CD4-positive, alpha-beta T cell (primary cell): ENCODE measurements at places on chromosomes 3 and 15. TPM values are rescaled to one million over a fixed set of nuclear protein-coding genes. Genes with fewer than 3 reads are reported as not detected.

ARHGEF26 gene
- not detected for total RNA-seq

CYP1A1 gene
- total RNA-seq: not detected

PPP1R14D gene
- total RNA-seq: not detected

DUT gene
- 65.3 TPM for total RNA-seq

PCOLCE2 gene
- total RNA-seq: not detected

ZPLD1 gene
- not detected for total RNA-seq

GCSAM gene
- 6.8 TPM for total RNA-seq

PP2D1 gene
- total RNA-seq: not detected

KCNMB2 gene
- total RNA-seq: not detected

ALDH1A3 gene
- total RNA-seq: not detected

GPR176 gene
- total RNA-seq: not detected

DUOX1 gene
- 0.17 TPM for total RNA-seq

DISP2 gene
- total RNA-seq: 0.03 TPM

GRCh38 chr3:72047221-72047871 lies 262.4 kb upstream of the PROK2 start:
- DNase-seq: no peak

DNA sequence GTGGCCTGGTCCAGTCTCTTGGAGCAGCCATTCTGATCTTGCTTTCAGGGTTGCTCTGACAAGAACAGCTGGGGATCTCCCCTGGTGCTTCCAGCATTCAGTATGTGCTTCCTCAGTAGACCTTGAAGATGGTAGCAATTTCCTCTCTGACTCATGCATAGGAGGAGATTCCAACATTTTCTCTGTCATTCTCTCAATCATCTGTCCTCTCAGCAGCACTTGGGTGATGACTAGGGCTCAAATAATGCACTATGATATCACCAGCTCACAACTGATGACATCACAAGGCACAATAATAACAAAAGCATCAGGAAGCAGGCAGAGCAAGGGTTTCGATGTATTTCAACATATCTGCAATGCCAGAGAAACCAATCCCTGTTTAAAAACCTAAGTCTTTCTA lies 52.7 kb downstream of the NFKBIZ start:
- DNase-seq: no peak

GRCh38 chr3:105913616-105914015 lies 44.8 kb upstream of the CBLB start:
- DNase-seq: no peak

GRCh38 chr3:28077572-28077971 lies 163.8 kb upstream of the CMC1 start:
- no peak for DNase-seq

DNA sequence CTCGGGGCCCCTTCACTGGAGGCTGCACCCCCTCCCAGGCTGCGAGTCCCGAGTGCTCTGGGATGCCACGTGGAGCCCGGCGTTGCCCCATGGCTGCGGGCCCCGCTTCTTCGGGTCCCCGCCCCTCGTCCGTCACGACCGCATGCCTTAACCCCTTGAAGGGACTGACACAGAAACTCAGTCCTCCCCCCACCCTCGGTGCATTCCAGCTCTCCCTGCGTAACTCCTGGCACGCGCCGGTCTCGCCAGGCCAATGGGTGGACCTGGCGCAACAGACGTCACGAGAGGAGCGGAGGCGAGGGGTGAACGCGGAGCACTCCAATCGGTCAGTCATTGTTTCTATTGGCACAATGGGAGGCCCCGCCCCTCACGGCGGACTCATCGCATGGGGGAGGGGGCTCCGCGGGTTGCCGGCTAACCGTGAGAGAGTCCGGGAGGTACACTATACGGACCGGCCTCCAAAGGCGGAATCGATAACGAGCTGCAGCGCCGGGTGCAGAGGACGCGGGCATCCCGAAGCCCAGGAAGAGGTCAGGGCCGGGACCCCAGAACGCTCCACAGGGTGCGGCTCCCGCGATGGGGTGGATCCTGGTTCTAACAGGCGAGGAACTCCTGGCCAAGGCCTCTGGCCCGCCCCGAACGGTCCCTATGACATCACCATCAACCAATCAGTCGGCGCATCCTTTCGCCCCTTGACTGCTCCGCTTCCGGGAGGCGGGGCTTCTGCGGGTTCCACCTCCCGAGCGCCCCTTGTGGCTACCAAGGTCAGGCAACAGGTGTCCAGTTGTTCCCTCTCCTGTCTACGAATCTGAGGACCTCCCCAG lies 1.0 kb upstream of the CELSR3 start:
- peak; percentile 81 for DNase-seq

GRCh38 chr3:155664925-155665695 lies 79.8 kb downstream of the PLCH1 start:
- no peak for DNase-seq

GRCh38 chr3:187873843-187874242 lies 128.6 kb upstream of the BCL6 start:
- no peak for DNase-seq

- DNase-seq: no peak
These were observed 31.0 kb downstream of the PGBD4 start for GRCh38 chr15:34132881-34133280.

GRCh38 chr3:50237754-50238548 lies 1.9 kb downstream of the GNAI2 start:
- peak; percentile 93 for DNase-seq

DNA sequence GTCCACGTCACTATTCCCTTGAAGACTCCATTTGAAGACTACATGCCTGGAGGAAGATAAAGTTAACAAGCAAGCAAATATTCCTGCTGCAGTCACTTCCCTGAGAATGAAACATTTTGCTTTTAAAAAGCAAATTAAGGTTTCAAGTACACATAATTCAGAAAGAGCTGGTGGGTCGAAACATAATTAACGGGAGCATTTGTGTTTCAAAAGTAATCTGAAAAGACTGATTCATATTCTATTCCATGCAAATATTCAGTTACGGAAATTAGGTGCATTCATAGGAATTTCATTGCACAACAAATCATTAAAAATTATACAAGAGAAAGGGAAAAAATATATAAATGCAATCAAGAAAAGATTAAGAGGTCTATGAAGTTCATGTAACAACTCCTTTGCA lies 260.9 kb downstream of the NEK10 start:
- no peak for DNase-seq

- DNase-seq: no peak
These were observed 34.4 kb upstream of the MYO5C start for GRCh38 chr15:52329987-52330386.

- no peak for DNase-seq
These were observed 230.2 kb upstream of the EIF1B start for GRCh38 chr3:40079203-40079846.

- DNase-seq: no peak
These were observed 50.5 kb upstream of the ABI3BP start for GRCh38 chr3:101043687-101044078.

- DNase-seq: no peak
These were observed 5.2 kb downstream of the CD200 start for GRCh38 chr3:112338021-112338726.

DNA sequence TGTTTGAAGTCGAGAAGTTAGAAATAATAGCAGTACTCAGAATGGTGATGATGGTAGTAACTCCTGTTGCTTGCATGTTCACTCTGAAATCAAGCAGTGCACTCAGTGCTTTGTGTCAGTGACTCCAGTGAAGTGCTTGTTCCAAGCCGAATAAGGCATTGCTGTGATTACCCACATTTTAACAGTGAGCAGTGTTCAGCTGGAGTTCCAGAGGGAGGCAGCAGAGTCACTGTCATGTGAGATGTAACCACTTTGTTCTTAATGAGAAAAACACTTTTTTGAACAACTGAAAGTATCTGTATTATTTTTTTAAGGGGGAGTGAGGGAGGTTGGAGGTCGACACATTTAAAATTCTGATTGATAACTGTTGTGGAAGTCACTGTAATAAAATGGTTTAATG lies 3.7 kb downstream of the MDFIC2 start:
- no peak for DNase-seq

DNA sequence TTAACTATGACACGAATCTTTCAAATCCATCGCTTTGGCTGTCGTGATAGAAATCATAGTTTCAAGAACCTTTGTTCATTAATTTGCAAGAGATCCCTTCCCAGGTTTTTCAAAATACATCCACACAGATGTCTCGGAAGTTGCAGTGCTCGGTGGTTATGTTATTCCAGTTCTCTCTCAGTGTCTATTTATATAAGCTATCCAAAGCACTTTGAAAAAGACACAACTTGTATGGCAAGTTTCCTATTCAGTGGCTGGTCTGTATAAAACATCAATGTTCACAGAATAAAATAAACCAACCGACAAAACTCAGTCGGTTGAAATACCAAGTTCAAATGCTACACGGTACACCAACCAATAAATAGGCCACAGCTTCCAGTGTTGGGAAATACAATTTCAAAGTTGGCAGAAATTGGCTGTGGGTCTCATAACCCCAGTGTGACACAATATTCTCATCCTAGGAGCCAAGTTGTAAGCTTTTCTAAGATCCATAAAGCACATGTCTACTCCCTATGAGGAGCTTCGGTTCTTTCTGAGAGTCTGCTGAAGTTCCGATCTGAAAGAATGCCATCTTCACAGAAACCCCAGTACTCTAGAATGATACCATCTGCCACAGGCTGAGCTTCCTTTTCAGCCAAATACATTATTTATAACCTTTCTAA lies 23.7 kb downstream of the SATB1 start:
- no peak for DNase-seq

DNA sequence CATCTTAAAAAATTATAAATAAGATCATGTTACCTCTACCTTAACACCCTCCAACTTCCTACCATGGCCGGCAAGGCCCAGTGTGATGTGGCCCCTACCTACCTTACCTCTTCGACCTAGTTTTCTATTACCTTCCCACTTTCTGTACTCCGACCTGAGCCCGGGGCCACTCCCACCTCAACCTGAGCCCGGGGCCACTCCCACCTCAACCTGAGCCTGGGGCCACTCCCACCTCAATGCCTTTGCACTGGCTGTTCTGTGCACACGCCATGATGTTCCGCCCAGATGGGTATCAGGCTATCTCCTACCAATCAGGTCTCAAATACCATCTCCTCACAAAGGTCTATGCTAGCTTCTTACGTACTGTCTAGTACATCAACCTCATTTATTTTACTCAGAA lies 66.8 kb upstream of the XXYLT1 start:
- no peak for DNase-seq

- no peak for DNase-seq
These were observed 177.9 kb downstream of the CDIN1 start for GRCh38 chr15:36757189-36757814.

GRCh38 chr3:71791634-71792033 lies 6.7 kb upstream of the PROK2 start:
- no peak for DNase-seq

- no peak for DNase-seq
These were observed 47.0 kb upstream of the TMEM42 start for GRCh38 chr3:44814751-44815150.

GRCh38 chr3:152349392-152349791 lies 80.7 kb downstream of the MBNL1 start:
- DNase-seq: no peak

DNA sequence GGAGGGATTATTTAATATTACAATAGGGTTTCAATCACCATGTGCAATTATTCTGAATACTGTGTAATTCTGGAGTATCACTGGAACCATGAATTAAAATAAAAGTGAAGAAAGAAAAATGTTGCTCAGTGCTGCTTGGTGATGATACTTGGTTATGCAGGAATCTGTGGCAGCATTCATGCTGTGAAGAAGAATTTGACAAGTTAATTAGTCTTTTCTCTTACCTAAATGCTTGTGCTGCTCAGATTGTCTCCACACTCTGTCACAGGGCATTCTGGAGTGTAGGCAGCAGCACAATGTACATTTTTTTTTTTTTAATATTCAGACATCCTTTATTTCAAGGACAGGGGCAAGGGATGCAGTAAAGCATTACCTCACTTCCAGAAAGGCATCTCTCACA lies 749.3 kb upstream of the CADM2 start:
- DNase-seq: no peak

- no peak for DNase-seq
These were observed 138.7 kb downstream of the KLF13 start for GRCh38 chr15:31465083-31465955.

DNA sequence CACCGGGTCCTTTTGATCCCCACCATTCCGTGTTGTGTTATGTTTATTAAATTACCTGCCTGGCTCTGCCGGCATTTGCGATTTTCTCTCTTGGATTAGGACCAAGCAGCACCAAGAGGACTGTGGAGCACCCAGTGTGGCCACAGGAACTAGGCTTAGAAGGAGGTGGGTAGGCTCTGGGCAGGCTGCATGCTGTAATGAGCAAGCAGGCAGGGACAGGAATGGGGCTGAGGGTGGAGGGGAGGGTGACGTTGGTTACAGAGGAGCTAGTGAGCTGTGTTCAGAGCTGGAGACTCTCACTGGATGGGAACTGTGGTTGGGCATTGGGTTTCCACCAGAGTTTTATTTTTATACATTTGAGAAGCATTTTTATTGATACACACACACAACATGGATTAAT lies 7.9 kb upstream of the SCN5A start:
- DNase-seq: no peak

- DNase-seq: peak; percentile 76
These were observed 694 bp downstream of the ABTB1 start for GRCh38 chr3:127673191-127674100.
